Left cardiac atrium (tissue), 4 donors: ENCODE measurements at places on chromosomes 1 and 21. TPM values are rescaled to one million over a fixed set of nuclear protein-coding genes. Genes with fewer than 3 reads are reported as not detected.

Gene MYOG
- total RNA-seq: not detected

Gene CD5L
- 0.38 TPM for total RNA-seq

Gene HSD3B2
- total RNA-seq: not detected

Gene KLHDC9
- 5.7 TPM for total RNA-seq

Gene LCE6A
- not detected for total RNA-seq

Gene CADM3
- 15.3 TPM for total RNA-seq

Gene LCE2A
- total RNA-seq: not detected

Gene CLCA1
- total RNA-seq: not detected
